Muscle of leg (tissue), 16 donors: ENCODE measurements at places on chromosomes 13 and 19. TPM values are rescaled to one million over a fixed set of nuclear protein-coding genes. Genes with fewer than 3 reads are reported as not detected.

FPR2 gene
- 0.33 TPM for polyA plus RNA-seq

RAB3A gene
- 5.4 TPM for polyA plus RNA-seq

COL5A3 gene
- 76.9 TPM for polyA plus RNA-seq

GRK1 gene
- 0.38 TPM for polyA plus RNA-seq

DACH1 gene
- polyA plus RNA-seq: 11.4 TPM

RFPL4A gene
- 0.32 TPM for polyA plus RNA-seq

- DNase-seq: no peak
These were observed 20.4 kb upstream of the GNA15 start for GRCh38 chr19:3115411-3115810.

DNA sequence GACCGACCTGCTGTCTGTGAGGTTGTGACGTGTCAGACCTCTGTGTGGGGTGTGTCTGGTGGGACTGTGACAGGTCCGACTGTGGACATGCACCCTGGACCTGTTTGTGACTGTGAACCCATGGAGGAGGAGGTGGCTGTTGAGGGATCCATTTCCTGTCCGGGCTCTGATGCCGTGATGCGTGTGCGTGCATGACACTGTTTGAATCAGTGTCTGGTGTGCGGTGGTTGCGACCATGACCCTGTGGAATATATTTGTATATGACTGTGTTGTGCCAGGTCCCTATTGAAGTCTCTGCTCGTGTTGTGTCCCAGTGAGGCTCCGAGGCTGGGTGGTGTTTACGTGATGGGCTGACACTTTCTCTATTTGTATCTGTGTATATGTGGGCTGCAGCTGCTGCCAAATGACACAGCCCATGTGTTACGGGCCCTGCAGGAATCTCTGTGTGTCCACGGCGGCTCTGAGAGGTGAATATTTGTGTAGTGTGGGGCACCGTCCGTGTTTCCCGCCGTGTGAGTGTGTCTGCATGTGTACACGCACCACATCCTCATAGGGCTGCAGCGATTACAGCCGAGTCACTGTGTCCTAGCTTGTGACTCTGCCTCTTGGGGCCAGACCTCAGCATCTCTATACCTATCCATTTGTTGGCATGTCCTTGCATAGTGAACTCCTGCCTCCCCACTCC lies 18.3 kb downstream of the CCDC97 start:
- DNase-seq: peak; percentile 42

DNA sequence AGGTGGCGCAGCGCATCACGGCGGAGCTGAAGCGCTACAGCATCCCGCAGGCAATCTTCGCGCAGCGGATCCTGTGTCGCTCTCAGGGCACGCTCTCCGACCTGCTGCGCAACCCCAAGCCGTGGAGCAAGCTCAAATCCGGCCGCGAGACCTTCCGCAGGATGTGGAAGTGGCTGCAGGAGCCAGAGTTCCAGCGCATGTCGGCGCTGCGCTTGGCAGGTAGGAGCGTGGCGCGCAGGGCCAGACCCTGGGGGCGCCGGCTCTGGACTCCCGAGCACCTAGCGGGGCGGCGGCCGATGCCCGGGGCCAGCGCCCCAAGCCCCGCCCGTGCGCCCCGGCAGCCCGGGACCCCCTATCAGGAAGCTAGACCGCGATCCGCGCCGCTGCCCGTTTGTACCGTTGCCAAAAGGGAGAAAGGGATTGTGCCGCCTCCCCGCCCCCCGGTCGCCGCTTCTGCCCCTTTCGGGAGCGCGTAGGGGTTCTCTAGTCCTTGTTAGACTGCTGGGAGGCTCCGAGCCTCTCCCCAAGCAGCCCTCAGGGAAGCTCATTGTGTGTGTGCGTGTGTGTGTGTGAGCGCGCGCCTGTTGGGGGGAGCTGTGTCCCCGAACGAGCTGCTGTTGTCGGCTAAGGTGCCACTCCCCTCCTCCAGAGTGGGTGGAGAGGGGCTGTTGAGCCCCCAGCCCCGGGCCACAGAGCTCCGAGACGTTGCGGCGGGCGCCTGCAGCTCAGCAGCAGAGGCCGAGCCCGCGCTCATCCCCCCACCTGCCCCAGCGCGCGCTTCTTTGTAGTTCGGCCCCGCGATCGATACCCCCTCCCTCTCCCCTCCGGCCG lies 1.5 kb downstream of the ONECUT3 start:
- DNase-seq: no peak
